ENCODE measurements at places on chromosomes 3 and 15. TPM values are rescaled to one million over a fixed set of nuclear protein-coding genes. Genes with fewer than 3 reads are reported as not detected.
A peak's percentile ranks its signal among the peaks of the same experiment; 100 is the strongest.

GRCh38 chr3:39779511-39780230 lies 29.7 kb upstream of the MYRIP start:
- ATAC-seq = peak; percentile 13

DNA sequence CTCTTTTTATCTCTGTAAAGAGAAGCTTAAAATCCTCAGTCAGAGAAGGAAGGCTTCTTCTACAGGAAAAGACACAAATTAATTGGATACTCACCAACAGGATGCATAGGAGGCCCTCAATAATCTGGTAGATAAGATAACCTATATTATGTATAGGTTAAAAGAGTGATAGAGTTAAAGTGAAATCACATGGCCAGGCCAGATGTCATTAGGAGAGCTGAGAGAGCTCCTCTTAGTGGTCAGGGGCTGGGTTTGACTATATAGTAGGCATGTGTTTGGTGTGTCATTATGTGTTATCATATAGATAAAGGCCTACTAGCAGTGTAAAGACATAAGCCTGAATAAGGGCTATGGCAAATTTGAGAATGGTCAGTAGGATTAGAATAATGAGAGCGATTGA lies 479.3 kb downstream of the EPHA3 start:
- no peak for ATAC-seq

GRCh38 chr3:70988111-70988510 lies 595.4 kb downstream of the FOXP1 start:
- peak; percentile 61 for ATAC-seq

- no peak for ATAC-seq
Observed at GRCh38 chr15:58830556-58830955, 59.5 kb downstream of the MINDY2 start.

DNA sequence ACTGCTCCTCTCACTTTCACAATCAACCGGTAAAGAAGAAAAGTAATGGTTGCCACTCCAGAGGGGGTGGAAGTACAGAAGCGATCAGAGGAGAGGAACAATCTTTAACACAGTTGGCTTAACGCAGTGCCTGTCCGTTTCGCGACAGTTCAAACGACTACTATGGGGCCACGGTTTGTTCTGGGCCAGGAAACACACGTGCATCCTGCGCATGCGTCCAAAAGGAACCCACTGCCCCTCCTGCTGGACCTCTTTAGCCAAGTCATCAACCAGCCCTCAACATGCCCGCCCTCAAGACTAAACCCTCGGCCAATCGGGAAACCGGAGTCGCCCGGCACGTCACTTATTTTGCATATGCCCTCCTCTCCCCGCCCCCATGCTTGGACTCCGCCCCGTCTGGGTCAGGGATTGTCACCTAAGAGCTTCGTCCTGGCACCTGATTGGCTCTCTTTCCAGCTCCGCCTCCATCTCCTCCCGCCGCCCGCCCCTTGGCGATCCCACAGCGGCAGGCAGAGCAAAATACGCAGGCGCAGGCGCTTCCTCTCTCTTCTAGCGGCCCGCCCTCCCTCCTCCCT lies 345 bp upstream of the CDV3 start:
- peak; percentile 94 for ATAC-seq

DNA sequence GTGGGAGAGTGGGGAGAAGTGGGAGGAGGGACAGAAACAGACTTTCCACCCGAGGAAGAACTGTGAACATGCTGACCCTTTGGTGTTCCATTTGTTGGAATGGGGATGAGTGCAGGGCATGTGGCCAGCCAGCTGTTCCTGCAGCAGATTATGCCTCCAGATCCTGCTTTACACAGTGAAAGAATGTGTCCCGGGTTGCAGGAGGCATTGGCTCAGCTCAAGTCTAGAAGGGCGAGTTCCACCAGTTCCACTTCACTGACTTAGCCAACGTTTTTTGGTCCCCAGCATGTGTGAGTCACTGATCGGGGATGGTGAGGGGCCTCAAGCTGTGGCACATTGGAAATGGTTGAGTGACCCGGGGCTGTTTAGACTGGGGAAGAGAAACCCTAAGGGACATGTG lies 307.0 kb upstream of the ROPN1 start:
- no peak for ATAC-seq

GRCh38 chr15:35107122-35107521 lies 22.0 kb upstream of the NANOGP8 start:
- no peak for ATAC-seq

- peak; percentile 48 for ATAC-seq
Observed at GRCh38 chr3:155572085-155572484, 172.8 kb downstream of the PLCH1 start.

DNA sequence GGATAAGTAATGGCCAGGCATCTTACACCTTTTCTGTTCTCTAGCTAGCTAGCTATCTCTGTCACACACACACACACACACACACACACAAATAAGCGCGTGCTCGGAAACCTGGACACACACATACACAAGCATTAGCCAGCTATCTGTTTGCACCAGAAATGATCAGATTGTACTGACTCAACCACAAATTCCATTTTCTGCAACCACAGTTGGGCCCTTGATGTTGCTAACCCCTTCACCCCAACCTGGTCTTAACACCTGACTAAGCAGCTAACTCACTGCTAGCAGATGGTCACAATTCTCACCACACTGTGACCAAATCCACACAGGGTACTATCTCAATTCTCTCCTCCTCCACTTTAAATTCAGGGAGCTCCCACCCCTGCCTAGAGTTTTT lies 183.0 kb upstream of the THBS1 start:
- ATAC-seq = no peak

GUCA1C gene
- not detected for total RNA-seq

All from gastroesophageal sphincter (tissue), 4 donors.